ENCODE measurements at places on chromosomes 5 and 9.

DNA sequence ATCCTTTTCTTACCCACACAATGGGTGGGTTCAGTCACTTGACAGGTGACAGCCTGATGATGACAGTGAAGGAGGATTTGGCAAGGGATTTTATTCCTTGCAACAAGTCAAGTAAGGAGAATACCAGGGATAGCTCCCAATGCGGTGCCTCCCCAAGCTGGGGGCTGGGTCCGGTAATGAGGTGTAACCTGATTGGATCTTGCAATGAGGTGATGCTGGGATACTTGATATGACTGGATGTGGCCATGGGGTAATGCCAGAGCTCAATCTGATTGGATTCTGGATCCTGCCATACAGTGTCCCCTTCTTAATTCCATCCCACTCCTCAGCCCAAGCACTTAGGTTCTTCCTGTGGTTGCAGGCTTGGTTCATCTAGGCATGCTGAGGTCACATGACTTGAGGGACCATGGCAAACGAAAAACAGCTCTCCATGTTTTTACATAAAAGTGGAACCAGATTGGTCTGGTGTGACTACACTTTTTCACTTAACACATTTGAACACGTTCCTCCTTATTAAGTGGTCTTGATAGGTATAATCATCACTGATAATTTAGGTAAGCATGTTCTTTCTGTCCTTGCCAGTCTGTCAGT lies 181.1 kb downstream of the PDZD2 start:
- no peak for DNase-seq

- DNase-seq, result no peak
Observed at GRCh38 chr9:127124111-127124531, 1.7 kb upstream of the ANGPTL2 start.

- no peak for DNase-seq
Observed at GRCh38 chr5:151671950-151672349, 14.8 kb downstream of the SPARC start.

DNA sequence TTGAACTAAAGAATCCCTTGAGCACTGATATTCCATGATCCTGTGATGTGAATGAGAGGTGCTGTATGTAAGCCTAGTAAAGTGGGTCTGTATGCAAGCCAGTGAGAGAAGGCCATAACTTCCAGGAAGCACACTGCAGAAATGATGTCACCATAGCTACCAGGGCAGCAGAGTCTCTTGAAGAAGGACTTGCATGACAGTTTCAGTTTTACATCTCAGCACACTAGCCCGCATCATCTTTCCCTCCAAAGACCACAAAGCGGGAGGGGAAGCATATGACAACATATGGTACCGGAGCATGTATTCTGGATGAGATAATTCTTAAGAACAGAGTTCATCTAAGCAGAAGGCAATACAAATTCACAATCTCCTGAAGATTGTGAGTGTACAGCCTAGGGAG lies 37.6 kb upstream of the MAST4 start:
- no peak for DNase-seq

- no peak for DNase-seq
Observed at GRCh38 chr5:64526734-64527439, 21.1 kb downstream of the RGS7BP start.

DNA sequence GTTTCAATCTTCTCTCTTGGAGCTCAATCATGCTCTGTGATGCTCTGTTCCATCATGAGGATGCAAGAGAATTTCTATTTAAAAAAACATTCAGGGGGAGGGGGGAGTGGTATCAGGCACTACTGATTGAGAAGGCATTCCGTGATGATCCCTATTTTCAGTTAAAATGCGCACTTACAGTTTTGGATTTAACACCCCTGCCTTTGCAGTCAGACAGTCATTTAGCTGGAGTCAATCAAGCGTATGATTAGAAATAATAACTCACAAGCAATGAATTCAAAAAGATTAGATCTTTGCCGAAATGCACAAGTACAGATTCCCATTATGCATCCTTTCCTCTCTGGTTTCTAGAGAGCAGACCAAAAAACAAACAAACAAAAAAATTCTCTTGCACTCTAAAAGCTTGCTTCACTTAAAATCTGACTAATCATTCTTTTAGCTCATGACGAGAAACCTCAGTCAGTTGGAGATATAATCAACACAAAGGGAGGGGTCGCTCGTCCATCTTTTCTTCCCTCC lies 55.4 kb downstream of the EFNA5 start:
- DNase-seq, result no peak

DNA sequence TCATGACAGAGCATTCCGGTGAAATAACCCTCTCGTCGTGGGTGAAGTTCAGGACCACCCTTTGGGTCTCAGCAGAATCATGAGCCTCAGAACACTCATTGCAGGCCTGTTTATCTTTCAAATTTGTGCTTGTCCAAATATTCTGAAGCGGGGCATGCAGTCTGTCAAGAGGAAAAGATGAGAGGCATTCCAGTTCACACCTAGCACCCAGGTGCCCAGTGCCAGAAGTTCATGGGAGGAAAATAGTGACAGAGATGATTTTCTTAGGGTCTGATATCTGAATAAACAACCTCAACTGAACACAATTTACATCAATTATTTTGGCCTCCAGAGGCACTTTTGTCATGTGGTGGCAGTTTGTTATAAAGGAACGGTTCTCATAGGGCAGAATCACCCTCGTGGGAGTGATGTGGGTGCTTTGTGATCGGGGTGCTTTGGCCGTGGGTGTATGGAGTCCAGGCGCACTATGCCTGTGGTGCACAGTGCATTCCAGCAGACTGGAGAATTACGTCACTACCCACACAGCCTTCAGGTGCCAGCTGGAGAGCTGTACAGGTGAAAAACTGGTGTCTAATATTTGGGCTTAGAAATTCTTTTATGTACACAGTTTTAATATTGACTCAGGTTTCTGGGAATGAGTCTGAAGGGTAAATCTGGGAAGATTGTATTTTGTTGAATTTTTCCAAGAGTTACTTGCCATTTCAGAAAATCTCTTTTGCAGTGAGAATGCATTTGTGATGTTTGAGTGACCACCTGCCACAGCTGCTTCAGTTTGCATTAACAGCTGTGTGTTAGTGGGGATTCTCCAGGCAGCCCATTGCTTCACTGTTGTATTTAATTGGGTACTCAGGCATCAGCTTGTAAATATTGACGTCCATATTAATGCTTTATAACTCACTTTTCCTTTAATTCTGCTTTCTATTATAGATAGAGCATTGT lies 289.3 kb downstream of the FANCC start:
- no peak for DNase-seq

- DNase-seq, result no peak
Observed at GRCh38 chr5:145499483-145499882, 335.7 kb downstream of the PRELID2 start.

GRCh38 chr9:94183240-94183999 lies 75.7 kb upstream of the ZNF169 start:
- no peak for DNase-seq

DNA sequence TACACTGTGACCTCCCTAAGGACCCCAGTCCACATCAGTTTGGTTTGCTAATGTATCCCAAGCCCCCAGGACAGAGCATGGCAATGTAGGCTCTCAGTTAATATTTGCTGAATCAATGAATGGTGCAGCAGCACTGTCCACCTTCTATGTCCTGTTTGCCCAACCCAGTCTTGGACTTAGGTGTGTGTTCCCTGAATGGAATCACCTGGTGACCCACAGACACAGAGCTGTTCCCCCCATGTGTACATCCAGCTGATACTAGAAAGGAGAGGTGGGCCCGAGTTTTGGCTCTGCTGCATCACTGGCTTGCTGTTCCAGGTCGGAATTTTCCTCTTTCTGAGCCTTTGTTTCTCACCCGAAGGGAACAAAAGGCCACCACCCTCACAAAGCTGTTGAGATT lies 180.2 kb downstream of the AOPEP start:
- DNase-seq, result no peak

DNA sequence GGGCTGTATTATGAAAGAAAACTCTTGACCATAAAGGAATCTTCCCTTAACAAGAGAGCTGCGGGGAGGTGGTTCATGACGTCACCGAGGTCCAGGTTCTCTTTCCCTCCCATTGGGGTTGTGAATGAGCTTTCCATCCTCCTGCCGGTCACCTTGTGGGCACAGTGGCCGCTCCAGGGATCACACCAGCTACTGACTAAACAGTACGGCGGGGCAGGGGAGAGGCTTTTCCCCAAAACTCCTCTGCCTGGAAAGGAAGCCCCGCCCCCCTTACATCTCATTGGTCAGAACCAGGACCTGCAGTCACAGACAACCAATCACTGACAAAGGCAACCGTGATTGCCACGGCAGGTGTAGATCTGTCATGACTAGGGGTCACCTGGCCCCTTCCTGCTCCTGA lies 35.6 kb downstream of the ROR2 start:
- DNase-seq, result no peak

- DNase-seq, result no peak
Observed at GRCh38 chr9:108207561-108208165, 648.1 kb downstream of the ACTL7B start.

- DNase-seq, result no peak
Observed at GRCh38 chr9:76321195-76321828, 72.9 kb downstream of the RFK start.
